ENCODE measurements at places on chromosomes 7 and 10. TPM values are rescaled to one million over a fixed set of nuclear protein-coding genes. Genes with fewer than 3 reads are reported as not detected.

GCK gene
- 0.87 TPM for total RNA-seq

GPR85 gene
- not detected for total RNA-seq

DNA sequence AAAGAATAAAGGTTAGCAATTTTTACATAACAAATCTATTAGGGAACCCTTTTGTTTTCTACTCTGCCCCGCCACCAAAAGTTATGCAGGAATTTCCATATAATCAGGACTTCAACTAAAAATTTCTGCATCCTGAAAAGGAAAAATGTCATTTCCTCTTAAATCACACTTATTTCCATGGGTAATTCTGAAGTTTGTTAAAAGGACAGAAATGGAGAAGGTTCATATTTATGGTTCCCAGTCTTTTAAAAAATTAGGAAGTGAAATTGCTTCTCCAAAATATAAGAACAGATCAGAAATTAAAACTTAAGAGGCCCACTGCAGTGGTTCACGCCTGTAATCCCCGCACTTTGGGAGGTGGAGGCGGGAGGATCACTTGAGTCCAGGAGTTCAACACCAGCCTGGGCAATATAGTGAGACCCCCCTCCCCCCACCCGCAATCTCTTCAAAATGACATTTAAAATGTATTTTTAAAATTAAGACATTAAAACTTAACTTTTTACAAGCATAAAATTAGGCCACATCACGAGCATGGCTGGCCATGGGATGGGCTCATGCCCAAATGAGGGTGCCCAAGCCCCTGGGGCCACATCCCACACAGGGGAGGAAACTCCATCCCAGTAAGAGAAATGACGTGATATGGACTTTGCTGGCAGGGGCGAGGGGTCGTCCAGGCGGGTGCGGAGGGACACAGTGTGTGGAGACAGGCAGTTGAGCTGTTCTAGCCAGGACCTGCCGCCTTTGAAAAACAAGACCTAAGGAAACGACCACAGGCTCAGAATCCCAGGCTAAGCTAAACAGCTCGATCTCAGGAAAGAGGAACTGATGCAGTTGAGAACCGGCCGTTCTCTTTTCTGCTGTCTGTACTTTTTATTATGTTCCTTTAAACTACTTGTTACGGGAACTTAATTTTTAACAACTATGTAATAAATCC, 51.3 kb upstream of the NFE2L3 start:
- DNase-seq = no peak

SLC13A4 gene
- not detected for total RNA-seq

- DNase-seq = no peak
These were observed 27.0 kb downstream of the ADRB1 start for GRCh38 chr10:114070710-114071109.

DNA sequence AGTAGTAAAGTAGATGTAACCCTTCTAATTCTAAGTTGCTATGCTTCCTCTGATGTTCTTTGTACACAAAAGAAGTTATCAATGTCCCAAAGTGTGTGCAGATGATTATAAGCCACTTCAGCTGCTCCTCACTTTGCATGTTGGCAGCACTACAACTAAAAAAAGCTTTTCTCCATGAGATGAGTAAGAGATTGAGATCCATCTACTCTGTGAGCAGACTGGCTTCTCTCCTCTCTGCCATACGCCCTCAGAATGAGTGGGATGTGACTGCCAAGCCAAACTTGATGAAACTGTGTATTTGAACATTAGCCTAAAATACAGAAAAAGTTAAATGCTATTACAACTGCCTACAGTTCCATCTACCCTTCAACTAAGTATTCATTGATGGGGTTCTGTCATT, 102.9 kb upstream of the ETV1 start:
- DNase-seq = no peak

DNA sequence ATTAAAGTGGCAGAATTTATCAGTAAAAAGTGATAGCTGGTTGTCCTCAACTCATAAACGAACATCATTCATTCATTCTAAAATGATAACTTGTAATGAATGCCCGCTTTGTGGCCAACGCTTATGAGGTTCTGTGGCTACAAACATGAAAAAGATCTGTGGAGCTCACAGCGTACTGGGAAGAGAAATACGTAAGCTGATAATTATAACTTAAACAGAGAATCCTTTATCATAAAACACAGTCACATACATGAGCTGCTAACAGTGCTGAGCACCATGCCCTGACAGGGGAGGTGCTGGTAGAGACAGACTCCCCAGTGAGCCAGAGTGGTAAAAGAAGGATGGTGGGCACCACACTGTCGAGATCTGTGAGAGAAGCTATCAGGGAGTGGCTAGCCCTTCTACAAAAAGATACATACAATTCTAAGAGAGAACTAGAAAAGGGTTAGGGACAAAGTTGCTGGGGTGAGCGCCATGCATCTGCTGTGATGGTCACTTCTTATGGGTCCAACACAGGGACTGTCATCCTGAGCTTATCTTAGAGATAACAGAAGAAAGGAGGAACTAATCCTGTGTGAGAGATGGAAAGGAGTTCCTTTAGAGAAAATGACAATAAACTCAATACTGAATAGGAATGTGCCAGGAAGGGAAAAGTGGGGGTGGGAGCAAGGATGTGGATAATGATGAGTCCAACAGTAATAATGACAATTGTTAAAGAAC, 106.7 kb downstream of the USP6NL start:
- no peak for DNase-seq

GRCh38 chr7:113921363-113921762, 2.6 kb upstream of the PPP1R3A start:
- no peak for DNase-seq

LIPM gene
- not detected for total RNA-seq

GRCh38 chr7:19113855-19114550, 3.4 kb downstream of the TWIST1 start:
- no peak for DNase-seq

- no peak for DNase-seq
These were observed 4.4 kb downstream of the MSRB2 start for GRCh38 chr10:23099816-23100215.

DNA sequence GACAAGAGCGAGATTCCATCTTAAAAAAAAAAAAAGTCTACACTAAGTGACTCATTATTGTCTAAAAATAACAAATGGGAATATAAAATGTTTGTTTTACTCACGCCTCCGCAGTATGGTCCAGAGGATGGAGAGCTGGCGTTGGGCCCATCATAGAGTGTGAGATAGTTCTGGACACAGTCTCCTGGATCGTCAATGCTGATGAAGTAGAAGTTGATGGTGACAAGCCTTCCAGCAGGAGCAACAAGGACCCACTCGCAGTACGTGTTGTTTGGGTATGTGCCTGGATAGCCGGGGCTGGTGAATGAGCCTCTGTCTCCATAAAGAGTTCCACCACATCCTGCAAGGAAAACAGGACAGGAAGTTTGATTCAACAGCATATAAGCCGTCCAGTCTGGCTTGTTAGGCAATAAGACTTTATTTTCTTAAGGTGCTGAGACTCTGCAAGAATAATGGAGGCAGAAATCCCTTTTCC, 11.5 kb upstream of the RSU1 start:
- DNase-seq = no peak

- DNase-seq = no peak
These were observed 3.3 kb downstream of the ASAH2 start for GRCh38 chr10:50248062-50248461.

DNA sequence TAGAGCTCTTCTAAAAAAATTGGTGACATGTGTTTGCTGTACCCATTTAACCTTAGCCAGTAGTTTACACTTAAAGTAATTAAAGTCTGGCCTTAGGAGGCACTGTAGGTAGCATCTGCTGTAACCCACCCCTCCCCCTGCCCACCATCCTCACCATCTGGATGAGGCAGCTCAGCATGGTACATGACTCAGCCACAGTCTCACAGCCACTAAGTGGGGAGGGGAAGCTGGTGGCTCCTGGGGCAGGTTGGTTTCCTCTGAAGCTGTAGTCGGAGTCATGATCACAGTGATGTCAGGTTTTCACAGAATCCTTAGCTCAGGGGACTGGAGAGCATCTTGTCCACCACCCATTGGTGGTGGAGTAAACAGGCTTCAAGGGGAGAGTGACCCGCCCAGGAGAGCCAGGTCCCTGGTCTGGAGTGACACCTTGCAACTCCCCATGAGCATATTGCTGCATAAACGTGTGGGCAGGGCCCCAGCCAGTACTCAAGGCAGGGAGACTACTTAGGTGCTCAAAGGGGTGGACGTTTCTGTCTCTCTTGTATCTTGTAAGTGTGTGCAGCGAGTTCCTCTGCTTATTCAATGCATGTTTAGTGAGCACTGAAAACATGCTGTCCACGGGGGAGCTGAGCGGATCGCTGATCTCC, 125.9 kb downstream of the GRK5 start:
- DNase-seq = no peak

GRCh38 chr7:110358028-110358427, 732.9 kb upstream of the LRRN3 start:
- no peak for DNase-seq

DNA sequence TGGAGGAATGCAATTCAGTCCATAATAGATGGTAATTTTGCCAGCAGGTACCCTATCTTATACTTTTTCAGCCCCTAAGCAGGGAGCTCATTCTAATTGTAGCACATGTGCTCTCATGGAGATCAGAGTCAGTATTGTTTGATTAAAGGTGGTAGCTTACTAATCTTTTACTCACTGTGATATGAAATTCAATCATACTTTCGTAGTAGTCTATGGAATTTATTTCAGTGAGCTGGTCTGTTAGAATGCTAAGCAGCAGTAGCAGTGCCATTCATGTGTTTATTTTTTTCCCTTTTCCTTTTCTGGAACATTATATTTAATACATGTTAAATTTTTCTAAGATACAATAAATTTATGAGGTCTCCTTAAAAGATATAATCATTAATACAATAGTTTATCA, 109.0 kb downstream of the ST7 start:
- DNase-seq = no peak

DNA sequence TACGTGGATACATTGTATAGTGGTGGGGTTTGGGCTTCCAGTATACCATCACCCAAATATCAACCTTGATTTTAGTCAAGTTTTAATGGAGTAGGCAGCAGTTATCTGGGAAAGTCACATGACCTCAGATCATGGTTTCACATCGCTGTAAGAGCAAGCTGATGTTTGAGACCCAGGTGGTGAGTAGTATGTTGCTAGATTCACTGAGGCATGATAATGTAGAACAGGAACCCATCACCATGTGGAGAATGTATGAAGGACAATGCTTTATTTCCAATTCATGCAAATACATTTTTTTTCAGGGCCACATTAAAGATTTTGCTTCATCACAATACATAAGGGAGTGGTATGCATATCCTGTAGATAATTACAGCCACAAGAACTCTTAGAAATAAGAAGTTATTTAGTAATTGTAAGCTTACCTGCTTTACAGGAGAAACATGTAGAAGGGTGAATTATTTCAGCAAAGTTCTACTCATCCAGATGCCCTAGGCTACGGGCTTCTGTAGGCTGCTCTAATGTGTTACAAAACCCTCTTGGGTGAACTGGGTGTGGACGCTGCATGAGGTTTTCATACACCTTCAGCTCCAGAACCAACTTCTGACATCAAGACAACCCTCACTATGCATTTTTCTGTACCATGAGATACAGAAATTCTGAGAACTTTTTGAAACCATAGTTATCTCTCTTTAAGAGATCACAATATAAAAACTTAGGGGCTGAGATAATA, 27.6 kb upstream of the LAMB4 start:
- DNase-seq = no peak

- peak; percentile 26 for DNase-seq
These were observed 9.4 kb downstream of the WBP1L start for GRCh38 chr10:102752934-102753664.

GRCh38 chr7:21113609-21114415, 314.1 kb upstream of the SP4 start:
- DNase-seq = no peak
